ENCODE measurements at places on chromosomes 16 and 17.

DNA sequence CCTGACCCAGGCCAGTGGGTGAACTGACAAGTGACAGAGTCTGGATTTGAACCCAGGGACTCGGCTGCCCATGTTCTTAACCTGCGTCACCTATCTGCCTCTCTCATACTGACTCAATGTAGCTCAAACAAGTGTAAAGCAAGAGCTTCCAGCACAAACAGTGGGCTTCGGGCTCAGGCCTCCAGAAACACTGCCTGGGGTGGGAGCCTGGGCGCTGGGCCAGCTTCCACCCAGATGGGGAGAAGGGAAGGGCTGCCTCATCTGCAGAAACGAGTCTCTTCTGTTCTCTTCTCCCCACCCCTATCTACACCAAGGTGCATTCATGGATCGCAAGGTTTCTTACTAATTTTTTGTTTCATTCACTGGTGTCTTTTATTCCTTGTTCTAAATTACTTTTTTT lies 1.3 kb downstream of the CDRT4 start:
- DNase-seq = no peak

DNA sequence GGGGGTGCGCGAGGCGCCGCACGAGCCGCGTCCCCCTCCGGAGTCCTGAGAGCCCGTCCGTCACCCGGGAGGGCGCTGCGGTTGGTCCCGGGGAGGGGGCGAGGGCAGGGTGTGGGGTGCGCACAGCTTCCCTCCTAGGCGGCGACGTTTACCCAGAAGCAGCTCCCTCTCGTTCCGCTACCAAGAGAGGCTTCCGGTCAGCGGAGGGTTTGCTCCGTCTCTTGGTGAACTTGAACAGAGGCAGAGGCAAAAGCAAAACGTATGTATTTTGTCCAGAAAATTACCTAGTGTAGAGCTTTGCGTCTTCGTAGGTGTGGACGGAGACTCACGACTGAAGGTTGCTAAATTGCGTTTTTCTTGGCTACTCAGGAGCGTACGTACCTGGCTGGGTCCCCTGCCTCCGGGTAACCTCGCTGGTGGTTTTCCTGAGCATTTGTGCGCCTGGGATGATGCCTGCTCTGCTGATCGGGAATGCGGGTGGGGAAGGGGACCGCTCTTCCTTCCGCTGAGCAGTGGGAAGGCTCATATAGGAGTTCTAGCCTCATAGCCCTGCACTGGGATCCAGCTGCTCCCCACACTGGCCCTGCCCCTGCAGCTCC lies 833 bp downstream of the WSCD1 start:
- peak; percentile 53 for DNase-seq

- no peak for DNase-seq
Observed at GRCh38 chr16:85398688-85399582, 214.2 kb upstream of the GSE1 start.

- DNase-seq = no peak
Observed at GRCh38 chr17:73568934-73569333, 75.3 kb downstream of the SDK2 start.

GRCh38 chr16:49340466-49340865 lies 33.1 kb upstream of the C16orf78 start:
- DNase-seq = no peak

- no peak for DNase-seq
Observed at GRCh38 chr17:77383613-77384608, 243.1 kb downstream of the SEC14L1 start.

GRCh38 chr17:82807101-82807500 lies 32.7 kb downstream of the ZNF750 start:
- no peak for DNase-seq

DNA sequence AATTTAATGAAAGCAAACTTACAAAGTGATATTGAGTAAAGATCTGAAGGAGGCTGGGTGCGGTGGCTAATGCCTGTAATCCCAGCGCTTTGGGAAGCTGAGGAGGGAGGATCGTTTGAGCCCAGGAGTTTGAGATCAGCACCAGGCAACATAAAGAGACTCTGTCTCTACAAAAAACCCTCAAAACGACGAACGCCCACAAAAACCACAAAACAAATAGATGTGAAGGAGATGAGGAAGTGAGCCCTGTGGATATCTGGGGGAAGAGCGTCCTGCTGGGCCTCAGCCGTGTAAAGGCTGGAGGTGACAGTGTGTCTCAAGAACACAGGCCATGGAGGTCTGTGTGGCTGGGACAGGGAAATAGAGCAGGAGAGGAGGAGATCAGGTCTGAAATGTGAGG lies 68.8 kb downstream of the ITFG1 start:
- DNase-seq = peak; percentile 31

DNA sequence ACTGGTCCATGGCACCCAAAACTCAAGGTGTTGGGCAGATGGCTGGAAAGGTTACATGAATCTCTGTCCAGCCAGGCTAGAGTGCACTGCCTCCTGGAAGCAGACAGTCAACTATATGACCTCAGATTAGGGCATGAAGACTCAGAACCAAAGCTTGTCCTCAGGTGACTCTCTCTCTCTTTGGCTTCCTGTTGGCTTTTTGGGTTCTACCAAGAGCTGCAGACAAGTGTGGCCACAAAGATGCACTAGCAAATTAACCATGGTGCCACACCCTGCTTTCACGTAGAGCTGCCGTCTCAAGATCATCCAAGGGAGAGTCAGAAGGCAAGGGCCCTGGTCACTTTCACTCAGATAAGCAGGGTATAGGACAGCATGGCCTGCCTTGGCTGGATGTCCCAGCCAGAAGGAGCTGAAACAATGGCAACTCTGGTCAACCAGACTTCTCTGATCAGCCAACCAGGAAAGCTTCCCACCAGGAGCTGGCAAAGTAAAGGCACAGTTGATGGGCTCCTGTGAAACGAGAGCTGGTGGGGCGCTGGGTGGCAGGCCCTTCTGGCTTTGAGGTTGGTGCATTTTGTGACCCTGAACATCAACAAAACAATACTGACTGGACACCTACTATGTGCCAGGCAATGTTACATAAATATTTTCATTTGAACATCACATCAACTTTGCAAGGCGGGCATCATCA lies 31.9 kb downstream of the CUEDC1 start:
- DNase-seq = no peak

DNA sequence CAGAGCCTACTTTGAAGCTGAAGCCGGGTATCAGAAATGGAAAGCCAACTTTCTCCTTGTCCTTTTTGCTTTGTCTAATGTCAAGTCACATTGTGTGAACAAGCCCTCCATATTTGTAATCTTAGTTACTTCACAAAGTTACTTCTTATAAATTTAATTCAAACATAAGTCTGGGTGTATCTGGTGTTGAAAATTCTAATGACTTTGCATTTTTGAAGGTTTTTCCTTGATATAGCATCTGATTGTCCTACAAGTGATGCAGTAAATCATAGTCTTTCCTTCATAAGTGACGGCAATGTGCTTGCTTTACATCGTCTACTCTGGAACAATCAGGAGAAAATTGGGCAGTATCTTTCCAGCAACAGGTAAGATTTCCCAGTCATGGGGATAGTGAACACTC lies 36.9 kb downstream of the OMG start:
- DNase-seq = no peak

GRCh38 chr16:8727131-8727806 lies 52.9 kb downstream of the ABAT start:
- DNase-seq = no peak

- no peak for DNase-seq
Observed at GRCh38 chr17:58344791-58345157, 7.2 kb downstream of the SUPT4H1 start.

- no peak for DNase-seq
Observed at GRCh38 chr17:63190821-63191370, 224.9 kb downstream of the TANC2 start.

Data from GM20000 (cell line).